Activated T-helper 1 cell treated with anti-CD3 and anti-CD28 coated beads, Interleukin-2, amount 50 U/mL, for 16 hours (primary cell): ENCODE measurements at places on chromosomes 5 and 9.

DNA sequence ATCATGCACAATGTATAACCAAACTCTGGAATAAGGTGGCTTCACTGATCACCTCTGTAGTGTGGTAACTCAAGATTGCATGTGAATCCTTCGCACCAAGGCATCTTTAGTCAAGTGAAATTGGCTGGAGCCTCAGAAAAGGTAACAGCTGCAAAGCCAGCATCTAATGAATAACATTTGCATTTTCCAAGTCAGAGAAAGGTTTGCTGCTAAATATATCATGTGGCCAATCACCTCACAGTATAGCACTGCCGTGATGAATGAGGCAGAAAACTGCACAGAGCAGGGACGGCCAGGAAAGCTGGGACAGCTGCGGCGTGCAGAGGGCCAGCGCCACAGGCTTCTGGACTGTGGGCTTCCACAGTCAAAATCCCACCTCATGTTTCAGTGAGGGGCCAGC lies 18.5 kb downstream of the MRPS27 start:
- DNase-seq, result no peak

DNA sequence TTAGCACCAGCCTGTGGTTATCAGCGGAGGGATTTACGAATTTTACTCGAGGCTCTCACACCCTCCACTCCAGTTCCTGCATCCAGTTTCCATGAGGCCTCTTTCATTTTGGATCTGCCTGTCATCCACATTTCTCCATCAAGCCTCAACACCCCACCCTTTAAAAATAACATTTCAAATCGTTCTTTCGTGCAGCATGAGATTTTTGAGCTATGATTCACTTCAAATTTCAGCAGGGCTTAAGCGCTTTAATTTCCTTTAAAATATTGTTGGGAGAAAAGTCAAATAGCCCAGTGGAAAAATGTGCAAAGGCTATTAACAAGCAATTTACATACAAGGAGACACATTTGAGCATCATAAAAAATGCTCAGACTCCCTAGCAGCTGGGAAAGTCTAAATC lies 103.2 kb downstream of the MSX2 start:
- DNase-seq, result no peak

- DNase-seq, result no peak
Measured at GRCh38 chr9:23820451-23821374, 5.3 kb downstream of the ELAVL2 start.

DNA sequence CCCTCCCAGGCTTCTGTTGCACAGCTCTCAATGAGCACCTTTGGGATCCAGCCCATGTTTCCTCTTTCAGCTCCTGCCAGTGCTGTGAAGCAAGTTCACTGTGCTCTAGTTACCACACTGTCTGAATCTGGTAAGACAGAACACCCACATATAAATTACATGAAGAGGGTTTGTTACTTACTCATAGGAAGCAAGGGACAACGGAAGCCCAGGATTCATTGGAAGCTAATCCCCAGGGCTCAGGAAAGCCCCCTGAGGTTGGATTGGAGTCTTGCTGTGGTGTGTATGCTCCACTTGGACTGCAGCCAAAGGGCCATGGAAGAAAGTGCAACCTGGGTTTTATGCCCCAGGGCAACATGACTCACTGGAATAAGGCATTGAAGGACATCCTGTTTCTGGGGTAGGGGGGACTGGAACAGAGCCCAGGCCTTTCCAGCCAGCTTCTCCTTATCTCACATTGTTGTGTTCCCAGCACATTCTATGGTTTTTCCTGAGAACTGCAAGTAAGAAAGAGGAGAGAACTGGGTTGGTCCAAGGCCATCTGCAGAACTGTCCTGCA lies 15.6 kb upstream of the CLK4 start:
- no peak for DNase-seq

GRCh38 chr9:20002011-20002410 lies 213.2 kb upstream of the SLC24A2 start:
- no peak for DNase-seq

- no peak for DNase-seq
Measured at GRCh38 chr5:168946363-168946762, 354.6 kb downstream of the SLIT3 start.

- DNase-seq, result no peak
Measured at GRCh38 chr5:96037128-96037527, 75.5 kb upstream of the ELL2 start.

GRCh38 chr9:33348998-33349397 lies 53.4 kb downstream of the AQP7 start:
- DNase-seq, result no peak

DNA sequence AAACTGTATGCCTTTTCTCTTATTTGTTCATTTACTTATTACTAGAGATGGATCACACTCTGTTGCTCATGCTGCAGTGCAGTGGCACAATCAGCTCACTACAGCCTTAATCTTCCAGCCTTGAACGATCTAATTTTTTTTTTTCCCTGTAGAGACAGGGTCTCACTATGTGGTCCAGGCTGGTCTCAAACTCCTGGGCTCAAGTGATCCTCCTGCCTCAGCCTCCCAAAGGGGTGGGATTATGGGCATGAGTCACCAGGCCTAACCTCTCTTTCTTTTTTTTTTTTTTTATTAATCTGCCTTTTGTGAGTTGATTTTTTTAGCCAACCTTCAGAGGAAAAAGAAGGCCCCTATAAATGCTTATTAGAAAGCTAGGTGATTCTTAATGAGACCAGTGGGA lies 303.0 kb downstream of the FBXL17 start:
- DNase-seq, result no peak

GRCh38 chr5:103254921-103255320 lies 3.6 kb upstream of the MACIR start:
- DNase-seq, result no peak

GRCh38 chr5:68711293-68712200 lies 382.3 kb upstream of the SLC30A5 start:
- DNase-seq, result no peak

DNA sequence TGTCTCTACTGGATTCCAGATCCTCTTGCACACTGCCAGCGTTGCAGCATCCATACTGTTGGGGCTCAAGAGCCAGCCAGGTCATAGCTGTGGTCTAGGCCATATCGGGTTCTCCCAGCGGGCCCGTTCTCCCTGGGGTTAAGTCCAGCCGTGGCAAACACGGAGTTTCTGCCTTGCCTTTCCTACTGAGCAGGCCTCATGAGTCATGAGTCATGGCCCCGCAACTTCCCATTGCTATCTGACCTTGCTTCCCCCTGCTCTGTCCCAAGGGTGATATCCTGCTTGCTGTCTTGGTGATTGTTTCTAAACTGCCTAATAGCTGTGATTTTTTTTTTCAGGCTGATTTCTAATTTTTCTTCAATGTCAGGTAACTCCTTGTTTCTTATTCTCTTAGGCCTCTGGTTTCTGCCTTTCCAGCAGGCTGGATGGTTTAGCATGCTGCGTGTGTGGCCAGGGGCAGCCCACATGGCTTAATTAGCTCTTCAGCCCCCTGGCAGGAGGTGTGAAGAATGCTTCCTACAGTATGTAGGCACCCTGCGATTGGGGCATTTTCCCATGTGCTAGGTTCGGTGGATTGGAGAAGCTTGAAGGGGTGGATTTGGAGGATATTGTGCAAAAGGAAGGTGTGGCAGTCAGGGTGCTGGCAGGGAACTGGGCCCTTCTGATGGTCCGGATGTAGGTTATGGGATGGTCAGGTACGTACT lies 18.7 kb downstream of the DAPK1 start:
- no peak for DNase-seq
